ENCODE measurements at places on chromosomes 2 and 18. TPM values are rescaled to one million over a fixed set of nuclear protein-coding genes. Genes with fewer than 3 reads are reported as not detected.

GRCh38 chr2:56347881-56348280 lies 164.1 kb downstream of the CCDC85A start:
- no peak for DNase-seq
- H3K27me3 ChIP-seq, result no peaks in the 10 kb centered on the region
- no peaks in the 10 kb centered on the region for H3K36me3 ChIP-seq
- no peak overlapping the region for H3K27ac ChIP-seq
- no peak overlapping the region for H3K4me3 ChIP-seq

- no peak for DNase-seq
- H3K27ac ChIP-seq, result no peak overlapping the region
- H3K4me3 ChIP-seq, result no peak overlapping the region
- no peaks in the 10 kb centered on the region for H3K27me3 ChIP-seq
- H3K4me1 ChIP-seq, result peaks cover 13% of the 10 kb centered on the region
Measured at GRCh38 chr18:76712511-76713140, 109.7 kb upstream of the ZNF236 start.

DNA sequence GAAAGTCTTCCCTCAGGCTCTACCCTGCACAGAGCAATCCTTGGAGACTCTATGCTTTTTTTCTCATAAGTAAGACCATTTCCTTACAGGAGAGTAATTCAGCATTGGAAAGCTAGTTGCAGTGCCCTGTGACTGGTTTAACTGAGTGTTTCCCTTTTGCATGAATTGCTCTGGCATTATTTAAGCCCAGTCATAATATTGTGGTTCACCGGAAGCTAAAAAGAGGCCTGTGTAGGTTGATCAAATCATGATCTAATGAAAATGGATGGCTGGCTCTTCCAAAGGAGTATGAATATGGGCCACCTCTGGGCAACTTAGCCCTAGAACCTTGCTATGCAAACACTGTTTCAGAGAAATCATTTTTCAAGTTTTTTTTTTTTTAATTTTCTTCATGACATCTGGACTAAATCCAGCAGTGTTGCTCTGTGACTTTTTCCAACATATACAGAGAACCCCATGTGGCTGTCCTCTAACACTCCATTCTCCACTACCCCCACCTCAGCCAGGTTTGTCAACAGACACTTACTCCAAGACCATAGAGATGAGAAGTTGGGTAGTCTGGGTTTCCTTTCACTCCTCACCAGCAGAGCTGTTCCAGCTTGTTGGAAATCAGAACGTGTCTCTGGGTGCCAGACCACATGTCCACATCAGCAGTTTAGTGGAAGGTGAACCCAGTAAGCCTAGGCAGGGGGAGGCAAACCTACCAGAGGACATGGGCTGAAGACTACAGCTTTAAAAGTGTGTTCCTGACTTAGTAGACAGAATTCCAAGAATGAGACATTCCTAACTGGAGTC lies 175.2 kb upstream of the SLC14A2 start:
- H3K27ac ChIP-seq, result no peak overlapping the region
- DNase-seq, result no peak
- H3K27me3 ChIP-seq, result peaks cover 3% of the 10 kb centered on the region
- H3K4me3 ChIP-seq, result no peak overlapping the region
- no peaks in the 10 kb centered on the region for H3K36me3 ChIP-seq

- no peak overlapping the region for H3K4me3 ChIP-seq
- no peaks in the 10 kb centered on the region for H3K27me3 ChIP-seq
- no peak overlapping the region for H3K27ac ChIP-seq
- DNase-seq, result no peak
- no peaks in the 10 kb centered on the region for H3K4me1 ChIP-seq
Measured at GRCh38 chr2:216799873-216800431, 59.9 kb downstream of the TNP1 start.

- H3K4me1 ChIP-seq, result no peaks in the 10 kb centered on the region
Measured at GRCh38 chr2:45216118-45216517, 206.9 kb upstream of the SIX2 start.

- no peak for DNase-seq
- no peaks in the 10 kb centered on the region for H3K4me1 ChIP-seq
- H3K36me3 ChIP-seq, result no peaks in the 10 kb centered on the region
- H3K27me3 ChIP-seq, result peaks cover 7% of the 10 kb centered on the region
Measured at GRCh38 chr2:26724784-26725520, 32.4 kb downstream of the KCNK3 start.

LONRF2 gene
- total RNA-seq, result 0.02 TPM

CTAGE1 gene
- total RNA-seq, result not detected

RNF25 gene
- total RNA-seq, result 29.8 TPM
